ENCODE measurements at places on chromosomes 5 and 9.

GRCh38 chr5:173831196-173831914 is 56.8 kb upstream of the CPEB4 start:
- DNase-seq: no peak

DNA sequence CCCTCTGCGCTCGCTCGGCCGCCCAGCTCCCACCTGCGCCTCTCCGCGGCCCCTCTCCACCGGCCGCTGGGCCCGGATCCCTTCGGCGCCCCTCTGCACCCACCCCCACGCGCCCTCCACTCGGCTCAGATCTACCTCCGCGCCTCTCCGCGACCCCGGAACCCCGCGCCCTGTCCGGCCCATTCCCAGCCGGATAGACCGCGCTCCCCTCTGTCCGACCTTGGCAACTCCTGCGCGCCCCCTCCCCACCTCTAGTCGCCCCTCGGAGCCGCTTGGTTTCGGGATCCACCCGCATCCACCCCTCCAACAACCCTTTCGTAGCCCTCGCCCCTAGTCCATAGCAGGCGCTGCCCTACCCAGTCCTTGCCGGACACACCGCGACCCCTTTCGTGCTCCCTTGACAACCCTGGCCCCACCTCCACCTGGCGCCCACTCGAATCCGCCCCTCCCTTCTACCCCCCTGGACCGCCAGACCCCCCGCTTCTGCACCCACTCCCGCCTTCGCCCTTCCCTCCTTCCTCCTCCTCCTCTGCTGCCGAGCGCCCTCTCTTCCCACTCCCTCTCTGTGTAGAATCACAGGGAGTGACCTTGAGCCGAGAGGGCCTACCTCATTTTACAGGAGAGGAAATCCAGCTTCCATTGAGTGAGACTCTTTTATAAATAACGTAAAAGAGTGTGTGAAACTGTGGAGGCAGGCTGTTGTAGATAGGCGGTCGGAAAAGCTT is 525 bp upstream of the AK3 start:
- DNase-seq: no peak

DNA sequence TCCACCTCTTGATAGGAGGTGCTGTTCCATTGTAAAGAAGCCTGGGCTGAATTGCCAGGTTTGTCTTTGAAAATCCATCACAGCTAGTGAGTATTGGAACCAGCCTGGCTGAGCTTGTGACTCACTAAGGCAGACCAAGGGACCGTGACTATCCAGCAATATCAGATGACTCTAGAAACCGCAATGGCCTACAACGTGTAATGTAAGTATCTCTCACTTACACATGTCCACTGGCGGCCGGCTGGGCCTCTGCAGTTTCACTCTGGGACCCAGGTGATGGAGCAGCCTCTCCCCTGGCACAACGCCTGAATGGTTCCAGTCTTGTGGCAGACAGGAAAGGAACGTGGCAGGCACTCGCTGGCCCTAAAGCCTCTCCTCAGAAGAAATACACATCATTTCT is 3.1 kb upstream of the HRH2 start:
- DNase-seq: no peak

DNA sequence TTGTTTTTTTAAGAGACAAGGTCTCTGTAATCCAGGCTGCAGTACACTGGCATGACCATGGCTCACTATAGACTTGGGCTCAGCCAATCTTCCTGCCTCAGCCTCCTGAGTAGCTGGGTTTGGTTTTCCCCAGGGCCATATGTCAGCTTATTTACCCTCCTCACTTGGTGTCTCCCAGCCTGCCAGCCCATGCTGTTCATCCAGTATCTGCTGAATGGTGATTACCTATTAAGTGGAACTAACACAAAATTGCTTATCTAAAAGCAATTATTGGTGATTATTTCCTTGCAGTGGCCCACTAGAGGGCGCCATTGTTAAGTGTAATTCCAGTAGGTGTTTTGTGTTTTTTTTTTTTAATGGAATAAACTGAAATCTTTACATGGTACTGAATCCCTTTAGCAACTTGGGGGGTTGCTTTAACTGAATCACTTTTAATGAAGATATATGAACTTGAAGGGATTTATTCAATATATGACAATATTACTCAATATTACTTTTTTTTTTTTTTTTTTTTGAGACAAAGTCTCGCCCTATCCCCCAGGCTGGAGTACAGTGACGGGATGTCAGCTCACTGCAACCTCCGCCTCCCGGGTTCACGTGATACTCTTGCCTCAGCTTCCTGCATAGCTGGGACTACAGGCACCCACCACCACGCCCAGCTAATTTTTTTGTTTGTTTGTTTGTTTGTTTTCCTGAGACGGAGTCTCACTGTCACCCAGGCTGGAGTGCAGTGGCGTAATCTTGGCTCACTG is 13.8 kb downstream of the EXOSC2 start:
- DNase-seq: peak; percentile 62

DNA sequence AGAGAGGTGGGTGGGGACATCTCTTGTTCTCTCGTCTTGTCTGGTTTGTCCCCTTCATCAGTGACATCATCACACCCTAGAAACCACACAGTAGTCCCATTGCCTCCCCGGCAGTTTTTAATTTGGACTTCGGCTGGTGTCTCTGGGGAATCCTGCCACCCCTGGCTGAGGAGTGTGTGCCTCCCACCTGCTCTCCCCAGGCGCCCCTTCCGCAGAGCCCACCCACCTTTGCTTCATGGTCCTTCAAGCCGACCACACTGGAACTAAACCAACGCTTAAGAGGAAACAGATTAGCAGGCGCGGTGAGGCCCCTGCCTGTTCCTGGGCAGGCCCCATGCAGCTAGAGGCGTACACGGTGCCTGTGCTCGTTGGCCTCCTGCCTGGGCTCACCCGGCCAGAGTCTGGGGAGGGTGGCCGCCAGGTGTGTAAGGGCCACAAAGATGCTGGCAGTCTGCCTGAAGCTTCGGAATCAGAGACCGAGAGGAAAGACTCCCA is 107.6 kb upstream of the SPRY4 start:
- no peak for DNase-seq

DNA sequence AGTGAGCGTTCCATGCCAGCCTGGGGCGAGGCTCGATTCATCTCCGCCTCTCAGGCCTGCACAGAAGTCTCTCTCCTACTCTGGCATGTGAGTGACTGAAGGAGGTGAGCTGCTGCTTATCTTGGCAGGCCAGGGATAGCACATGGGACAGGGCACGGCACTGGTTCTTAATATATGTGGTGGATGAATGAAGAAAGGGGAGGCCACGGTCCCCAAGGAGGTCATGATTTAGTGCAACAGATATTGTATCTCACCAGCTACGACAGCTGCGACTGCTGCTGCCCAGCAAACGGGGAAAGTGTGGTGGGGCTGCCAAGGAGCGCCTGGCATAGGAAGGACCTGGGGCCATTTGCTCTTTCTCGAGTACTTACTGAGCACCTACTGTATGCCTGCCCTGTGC is 19.3 kb upstream of the MAPK9 start:
- no peak for DNase-seq

GRCh38 chr9:133785753-133786370 is 47.7 kb upstream of the SARDH start:
- DNase-seq: no peak

- DNase-seq: no peak
These were observed 453.2 kb downstream of the CDH18 start for GRCh38 chr5:19534751-19535150.

- DNase-seq: no peak
These were observed 498 bp downstream of the ZNF367 start for GRCh38 chr9:96417661-96418082.

DNA sequence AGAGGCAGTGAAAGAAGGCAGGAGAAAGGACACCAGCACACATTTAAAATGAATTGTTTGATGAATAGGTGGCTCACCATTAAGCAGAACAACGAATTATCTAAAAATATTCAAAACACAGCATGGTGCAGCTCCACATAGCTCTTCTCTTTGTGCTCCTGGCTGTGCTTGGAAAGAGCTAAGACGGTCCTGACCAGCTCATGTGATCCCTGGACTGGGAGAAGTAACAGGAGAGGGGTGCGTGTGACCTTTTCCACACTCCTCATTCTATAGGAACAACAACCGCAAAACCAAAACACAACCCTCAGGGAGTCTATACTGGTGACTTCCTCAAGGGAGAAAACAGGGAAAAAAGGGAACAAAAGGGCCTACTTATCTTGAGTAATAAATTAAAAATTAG is 140.5 kb downstream of the DIRAS2 start:
- DNase-seq: no peak

- no peak for DNase-seq
These were observed 152.5 kb downstream of the TRIO start for GRCh38 chr5:14295610-14296009.

GRCh38 chr9:38486837-38487236 is 62.6 kb upstream of the IGFBPL1 start:
- DNase-seq: no peak

DNA sequence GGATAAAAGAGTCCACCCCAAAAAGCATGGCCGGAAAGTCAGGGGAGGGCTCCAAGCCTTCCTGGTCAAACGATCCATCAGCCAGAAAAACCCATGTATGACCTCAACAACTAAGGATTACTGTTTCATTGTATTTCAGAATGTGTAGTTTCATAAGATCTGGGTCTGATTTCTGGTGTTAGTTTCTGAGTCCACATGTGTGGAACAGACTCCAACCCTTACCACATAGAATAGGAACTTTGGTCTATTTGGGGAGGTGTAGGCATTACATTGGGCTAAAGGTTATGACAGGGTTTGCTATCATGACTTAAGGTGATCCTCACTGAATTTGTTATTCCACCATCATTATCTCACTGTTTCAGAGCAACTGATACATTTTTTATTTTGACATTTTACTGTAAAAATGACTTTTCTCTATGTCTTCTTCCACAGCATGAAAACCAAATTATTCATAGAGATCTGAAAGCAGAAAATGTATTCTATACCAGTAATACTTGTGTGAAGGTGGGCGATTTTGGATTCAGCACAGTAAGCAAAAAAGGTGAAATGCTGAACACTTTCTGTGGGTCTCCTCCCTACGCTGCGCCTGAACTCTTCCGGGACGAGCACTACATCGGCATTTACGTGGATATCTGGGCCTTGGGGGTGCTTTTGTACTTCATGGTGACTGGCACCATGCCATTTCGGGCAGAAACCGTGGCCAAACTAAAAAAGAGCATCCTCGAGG is 33.5 kb downstream of the HMGCS1 start:
- DNase-seq: no peak

DNA sequence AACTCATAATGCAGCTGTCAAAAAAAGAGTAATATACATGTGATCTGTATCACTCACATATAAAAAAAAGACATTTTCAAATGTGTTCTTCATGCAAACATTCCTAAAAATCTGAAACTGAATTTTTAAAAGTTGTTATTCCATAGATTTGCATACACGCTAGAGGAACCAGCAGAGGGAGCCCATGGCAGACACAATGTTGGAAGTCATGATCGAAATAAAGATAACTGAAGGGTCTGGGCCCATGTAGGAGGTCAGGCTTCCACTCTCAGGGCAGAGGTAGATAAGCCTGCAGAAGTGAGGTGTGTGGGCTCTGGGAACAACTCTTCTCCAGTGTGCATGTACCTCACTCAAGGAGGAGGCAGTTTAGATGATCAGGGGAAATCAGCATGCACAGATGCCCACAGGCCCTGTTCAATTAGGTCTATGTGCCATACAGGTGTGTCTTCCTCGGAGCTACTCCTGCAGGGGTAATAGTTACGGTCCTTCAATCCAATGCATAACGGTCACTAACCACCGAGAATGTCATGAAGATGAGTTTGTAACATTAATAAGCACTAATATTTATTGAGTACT is 208.6 kb downstream of the EPB41L4A start:
- DNase-seq: no peak
